Non-pigmented ciliary epithelial cell (primary cell): ENCODE measurements at places on chromosomes 3 and 15.

- no peak for DNase-seq
These were observed 128.7 kb downstream of the SCAPER start for GRCh38 chr15:76776480-76776879.

DNA sequence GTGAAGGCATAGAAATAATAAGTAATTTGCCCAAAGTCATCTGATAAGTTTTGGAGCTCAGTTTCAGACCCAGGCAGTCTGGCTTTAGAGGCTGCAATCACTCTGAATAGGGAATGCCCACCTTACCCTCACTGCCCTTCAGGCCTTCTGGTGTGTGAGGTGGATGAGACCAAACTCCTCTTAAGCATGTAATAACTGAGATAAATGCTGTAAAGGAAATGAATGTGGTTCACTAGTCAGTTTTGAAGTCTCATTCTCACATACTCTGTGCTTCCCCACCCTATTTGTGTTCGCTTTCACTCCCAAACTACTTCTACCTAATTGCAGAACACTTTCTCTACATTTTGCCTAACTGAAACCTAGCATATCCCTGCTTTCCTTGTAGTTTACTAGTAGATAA, 144.1 kb downstream of the FILIP1L start:
- DNase-seq, result no peak

DNA sequence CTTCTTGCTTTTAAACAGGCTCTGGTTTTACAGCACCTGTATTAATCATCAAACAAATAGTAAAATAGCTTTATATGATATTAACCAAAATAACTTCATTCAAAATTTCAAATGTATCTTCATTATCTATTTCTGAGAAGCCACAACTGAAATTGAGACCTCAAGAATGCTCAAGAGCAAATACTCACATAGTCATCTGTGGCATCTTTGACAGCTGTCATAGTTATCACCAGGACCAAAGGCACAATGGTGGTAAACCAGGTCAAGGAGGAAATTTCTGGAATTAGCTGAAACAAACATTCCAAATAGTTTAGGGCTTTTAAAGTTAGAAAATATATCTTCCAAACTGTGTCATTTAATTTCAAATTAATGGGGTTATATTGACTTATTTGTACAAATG, 74.6 kb downstream of the ATP8B4 start:
- DNase-seq, result no peak

DNA sequence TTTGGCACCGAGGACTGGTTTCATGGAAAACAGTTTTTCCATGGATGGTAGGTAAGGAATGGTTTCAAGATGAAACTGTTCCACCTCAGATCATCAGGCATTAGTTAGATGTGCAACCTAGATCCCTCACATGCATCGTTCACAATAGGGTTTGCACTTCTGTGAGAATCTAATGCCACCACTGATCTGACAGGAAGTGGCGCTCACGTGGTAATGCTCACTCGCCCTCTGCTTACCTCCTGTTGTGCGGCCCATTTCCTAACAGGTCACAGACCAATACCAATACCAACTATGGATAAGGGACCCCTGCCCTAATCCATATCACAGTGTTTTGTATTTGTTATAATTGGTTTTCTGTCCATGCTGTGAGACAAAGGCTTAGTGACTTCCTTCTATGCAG, 58.9 kb downstream of the SLMAP start:
- no peak for DNase-seq
